ENCODE measurements at places on chromosomes 12 and 14.
A peak's percentile ranks its signal among the peaks of the same experiment; 100 is the strongest.

- DNase-seq: peak; percentile 60
Observed at GRCh38 chr14:54881761-54882401, 20.7 kb downstream of the GCH1 start.

DNA sequence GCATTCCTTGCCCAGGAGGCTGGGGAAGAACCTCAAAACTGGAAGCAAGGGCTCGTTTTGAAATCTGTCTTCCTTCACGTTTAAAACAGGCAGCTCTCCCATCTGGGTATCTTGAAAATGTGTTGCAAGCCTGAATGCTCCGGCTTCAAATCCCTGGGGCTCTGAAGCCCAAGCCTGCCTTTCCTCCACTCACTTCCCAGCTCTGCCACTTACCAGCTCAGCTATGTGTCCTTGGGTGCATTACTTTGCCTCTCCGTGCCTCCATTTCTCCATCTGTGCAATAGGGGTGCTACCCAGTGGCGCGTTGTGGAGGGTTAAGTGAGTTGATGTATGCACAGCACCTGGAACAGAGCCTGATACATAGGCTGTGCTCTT, 97.6 kb downstream of the GCH1 start:
- DNase-seq: no peak

GRCh38 chr12:114981036-114981435, 297.1 kb upstream of the TBX3 start:
- no peak for DNase-seq

DNA sequence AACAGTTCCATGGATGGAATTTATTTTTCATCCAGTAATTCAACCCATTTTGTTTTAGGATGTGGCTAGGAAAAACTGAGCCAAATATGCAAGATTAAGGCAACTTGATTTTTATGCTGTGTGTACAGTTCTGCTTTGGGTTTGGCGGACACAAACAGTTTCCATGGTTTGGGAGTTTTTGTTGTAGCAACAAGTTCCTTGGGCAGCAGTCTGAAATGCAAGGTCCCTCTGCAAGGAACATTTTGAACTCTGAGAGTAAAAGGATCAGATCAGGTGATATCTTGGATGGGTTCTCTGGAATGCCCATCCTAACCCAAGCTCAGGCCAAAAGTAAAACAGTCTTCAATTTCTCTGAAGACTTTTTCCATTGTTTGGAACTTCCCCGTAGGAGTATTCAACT, 161.2 kb downstream of the TMX1 start:
- no peak for DNase-seq

- no peak for DNase-seq
Observed at GRCh38 chr12:28409892-28410291, 219.6 kb downstream of the CCDC91 start.

DNA sequence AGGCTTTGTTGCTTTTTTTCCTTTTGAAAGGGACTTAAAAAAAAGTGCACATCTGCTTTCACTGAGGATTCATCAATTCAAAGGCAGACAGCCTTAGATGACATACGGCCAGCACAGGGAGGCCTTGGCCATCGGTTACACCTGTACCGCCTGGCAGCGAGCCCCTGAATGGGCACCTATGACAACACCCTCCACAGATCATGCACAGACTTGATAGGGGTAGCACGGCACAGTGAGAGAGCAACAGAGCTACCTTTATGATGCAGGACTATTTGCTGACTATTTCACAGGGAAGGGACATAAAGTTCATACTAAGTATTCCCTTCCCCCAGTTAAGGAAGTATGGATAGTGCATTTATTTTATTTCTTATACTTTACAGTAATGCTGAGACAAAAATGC, 137.9 kb upstream of the ARID2 start:
- DNase-seq: no peak

DNA sequence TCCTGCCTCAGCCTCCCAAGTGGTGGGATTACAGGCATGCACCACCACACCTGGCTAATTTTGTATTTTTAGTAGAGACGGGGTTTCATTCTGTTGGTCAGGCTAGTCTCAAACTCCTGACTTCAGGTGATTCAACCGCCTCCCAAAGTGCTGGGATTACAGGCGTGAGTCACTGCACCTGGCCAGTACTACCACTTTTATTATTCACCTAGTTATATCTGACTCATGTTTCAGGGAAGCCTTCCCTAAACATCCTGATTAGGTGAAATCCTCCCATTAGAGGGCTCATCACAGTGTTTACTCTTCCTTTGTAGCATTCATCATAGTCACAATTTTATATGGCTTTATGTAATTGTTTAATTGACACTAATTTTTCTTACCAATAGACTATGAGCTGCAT, 295.3 kb upstream of the SOX5 start:
- DNase-seq: no peak

DNA sequence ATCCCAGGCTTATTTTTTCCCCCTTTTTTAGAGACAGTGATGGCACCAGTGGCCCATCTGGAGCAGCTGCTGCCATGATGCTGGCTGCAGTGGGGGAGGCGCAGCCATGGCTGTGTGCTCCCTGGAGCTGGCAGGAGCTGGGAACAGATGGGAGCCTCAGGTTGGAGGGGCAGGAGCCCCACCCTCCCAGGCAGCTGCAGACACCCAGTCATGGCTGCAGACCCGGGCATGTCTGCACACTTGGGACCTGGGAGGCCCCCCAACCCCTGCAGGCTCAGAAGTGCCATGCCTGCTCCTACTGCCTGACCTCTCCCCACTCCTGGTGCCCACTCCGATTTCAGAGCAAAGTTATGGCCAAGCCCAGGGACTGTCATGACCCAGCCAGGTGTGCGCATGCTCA, 25.1 kb downstream of the CDKL1 start:
- no peak for DNase-seq

DNA sequence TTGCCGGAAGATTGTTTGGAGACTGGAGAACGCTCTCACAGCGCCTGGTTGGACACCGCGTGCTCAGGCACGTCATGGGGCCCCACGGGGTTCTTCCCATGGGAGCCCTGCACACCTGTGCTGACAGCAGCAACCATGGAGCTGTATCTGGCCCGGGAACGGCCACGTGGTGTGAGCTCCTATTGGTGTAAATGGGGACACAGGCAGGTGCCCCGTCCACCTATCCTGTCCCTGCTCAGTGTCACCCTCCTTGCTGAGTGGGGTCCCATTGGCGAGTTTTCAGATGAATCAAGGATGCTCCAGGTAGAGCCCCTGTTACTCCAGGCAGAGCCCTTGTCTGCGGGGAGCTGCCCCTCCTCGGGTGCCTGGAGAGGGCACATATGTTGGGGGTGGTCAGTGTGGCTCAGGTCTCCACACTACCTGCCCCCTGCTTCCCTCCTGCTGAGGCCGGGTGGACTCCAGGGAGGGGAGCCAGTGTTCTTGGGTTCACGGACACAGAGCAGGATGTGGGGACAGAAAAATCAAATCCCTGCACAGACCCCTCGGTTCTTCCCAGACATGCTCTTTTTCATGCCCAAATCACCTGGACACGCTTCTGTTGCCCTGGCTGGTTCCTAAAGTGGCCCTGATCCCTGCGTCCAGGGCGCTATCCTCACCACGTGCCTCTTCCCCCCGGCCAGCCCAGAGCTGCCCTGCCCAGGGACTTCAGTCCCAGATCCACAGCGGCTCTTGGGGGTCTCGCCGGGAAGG, 250.1 kb downstream of the ADGRD1 start:
- DNase-seq: no peak

DNA sequence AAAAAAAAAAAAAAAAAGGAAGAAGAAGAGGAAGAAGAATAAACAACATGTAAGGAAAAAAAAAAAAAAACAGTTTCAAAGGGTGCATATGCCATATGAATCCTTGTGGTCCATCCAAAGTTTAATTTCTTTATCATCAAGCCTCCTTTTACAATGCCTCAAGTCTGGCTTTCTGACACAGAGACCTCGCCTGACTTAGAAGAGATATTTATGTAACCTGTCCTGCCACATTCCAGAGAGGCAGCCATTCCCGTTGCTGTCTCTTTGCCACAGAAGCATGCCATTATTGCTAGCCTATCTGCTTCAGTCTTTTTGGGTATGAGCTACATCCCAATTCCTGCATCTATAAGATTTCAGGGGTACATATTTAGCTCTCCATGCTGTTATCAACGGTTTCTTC, 596.7 kb upstream of the ATP2B1 start:
- no peak for DNase-seq

DNA sequence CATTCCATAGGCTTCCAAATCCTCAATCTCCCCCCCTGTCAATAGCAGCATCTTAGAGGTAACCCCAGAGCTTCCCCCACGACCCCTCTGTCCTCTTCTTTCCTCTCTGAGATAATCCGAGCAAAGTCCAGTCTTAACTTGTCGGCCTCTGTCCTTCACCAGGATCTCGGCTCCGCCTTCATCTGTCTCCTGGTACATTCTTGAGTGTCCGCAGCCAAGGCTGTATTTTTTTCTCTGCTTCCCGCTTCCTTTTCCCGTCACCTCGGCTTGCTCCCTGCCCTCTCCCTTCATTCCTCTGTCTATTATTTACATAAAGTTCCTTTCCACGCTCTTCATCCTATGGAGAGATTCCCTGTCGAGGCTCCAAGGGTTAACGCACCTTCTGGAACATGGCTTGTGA, 153.9 kb upstream of the GSC start:
- no peak for DNase-seq

GRCh38 chr14:24310646-24311604, at the start of gene LTB4R:
Gene LTB4R, plus strand, starts transcription at chr14:24311502. Its CDS starts 4,150 bp downstream, at chr14:24315652.
- peak; percentile 70 for DNase-seq

GRCh38 chr12:76032043-76032981, 736 bp upstream of the PHLDA1 start:
- peak; percentile 60 for DNase-seq

DNA sequence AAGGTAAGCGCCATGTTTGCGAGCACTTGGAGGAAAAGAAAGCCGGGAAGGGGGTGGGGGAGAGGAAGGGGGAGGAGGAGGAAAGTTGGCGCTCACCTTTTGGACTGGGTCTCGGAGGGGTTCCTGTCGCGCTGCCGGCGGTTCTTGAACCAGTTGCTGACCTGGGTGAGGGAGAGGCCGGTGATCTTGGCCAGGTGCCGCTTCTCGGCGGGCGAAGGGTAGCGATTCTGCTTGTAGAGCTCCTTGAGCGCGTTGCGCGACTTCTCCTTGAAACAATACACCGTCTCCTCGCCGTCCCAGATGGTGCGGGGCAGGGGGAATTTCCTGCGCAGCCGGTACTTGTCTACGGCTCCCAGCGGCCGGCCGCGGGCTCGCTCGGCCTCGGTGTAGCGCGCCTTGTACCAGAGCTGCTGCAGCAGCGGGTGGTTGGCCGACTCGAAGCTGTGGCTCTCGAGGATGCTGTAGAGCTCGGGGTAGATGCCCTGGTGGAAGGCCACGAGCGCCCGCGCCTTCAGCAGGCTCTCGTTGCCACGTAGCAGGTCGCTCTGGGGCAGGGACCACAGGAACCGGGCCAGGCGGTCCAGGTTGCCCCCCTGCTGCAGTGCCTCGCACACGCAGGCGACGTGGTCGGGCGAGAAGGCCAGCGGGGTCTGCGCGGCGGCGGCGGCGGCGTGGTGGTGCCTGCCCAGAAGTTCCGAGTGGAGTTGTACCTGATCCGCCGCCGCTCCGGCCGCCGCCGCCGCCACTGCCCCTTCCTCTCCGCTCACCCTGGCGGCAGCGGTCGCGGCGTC, 840 bp downstream of the SIX4 start:
- DNase-seq: peak; percentile 5

- no peak for DNase-seq
Observed at GRCh38 chr12:28905220-28905955, 243.7 kb upstream of the FAR2 start.
